ENCODE measurements at places on chromosomes 3 and 15.

GRCh38 chr3:177197727-177198460 lies 612 bp upstream of the TBL1XR1 start:
- H3K4me1 ChIP-seq: peaks cover 7% of the 10 kb centered on the region
- peak overlapping the region; percentile 84 for H3K27ac ChIP-seq
- peak; percentile 73 for DNase-seq
- peak overlapping the region; percentile 95 for H3K4me3 ChIP-seq
- H3K27me3 ChIP-seq: no peaks in the 10 kb centered on the region

- peaks cover 7% of the 10 kb centered on the region for H3K4me1 ChIP-seq
- no peaks in the 10 kb centered on the region for H3K36me3 ChIP-seq
- no peaks in the 10 kb centered on the region for H3K27me3 ChIP-seq
These were observed 11.2 kb upstream of the COL8A1 start for GRCh38 chr3:99627062-99627826.

- no peaks in the 10 kb centered on the region for H3K27me3 ChIP-seq
- no peaks in the 10 kb centered on the region for H3K36me3 ChIP-seq
These were observed 43.6 kb upstream of the CHRNB4 start for GRCh38 chr15:78684657-78685056.

DNA sequence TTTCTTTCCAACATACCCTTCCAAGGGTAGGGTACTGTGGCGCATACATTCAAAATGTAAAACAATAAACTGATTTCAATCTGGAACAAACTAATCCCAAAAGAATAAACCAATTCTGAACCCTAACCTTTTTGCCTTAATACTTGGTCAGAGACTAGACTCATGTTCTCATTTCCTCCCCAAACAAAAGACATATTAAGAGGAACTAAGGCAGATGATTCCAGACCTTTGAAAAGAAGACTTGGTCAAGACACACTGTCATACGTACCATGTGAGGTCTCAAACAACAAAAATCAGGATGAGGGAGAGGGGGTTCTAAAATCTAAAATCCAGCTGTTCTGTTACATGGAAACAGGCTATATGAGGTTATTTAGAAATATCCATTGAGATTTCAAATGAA lies 102.1 kb downstream of the RFTN1 start:
- H3K27ac ChIP-seq: no peak overlapping the region
- no peaks in the 10 kb centered on the region for H3K4me1 ChIP-seq
- no peaks in the 10 kb centered on the region for H3K36me3 ChIP-seq
- H3K4me3 ChIP-seq: no peak overlapping the region

GRCh38 chr3:114674036-114674435 lies 380.2 kb downstream of the TIGIT start:
- H3K4me3 ChIP-seq: no peak overlapping the region
- peaks cover 38% of the 10 kb centered on the region for H3K4me1 ChIP-seq
- DNase-seq: no peak

DNA sequence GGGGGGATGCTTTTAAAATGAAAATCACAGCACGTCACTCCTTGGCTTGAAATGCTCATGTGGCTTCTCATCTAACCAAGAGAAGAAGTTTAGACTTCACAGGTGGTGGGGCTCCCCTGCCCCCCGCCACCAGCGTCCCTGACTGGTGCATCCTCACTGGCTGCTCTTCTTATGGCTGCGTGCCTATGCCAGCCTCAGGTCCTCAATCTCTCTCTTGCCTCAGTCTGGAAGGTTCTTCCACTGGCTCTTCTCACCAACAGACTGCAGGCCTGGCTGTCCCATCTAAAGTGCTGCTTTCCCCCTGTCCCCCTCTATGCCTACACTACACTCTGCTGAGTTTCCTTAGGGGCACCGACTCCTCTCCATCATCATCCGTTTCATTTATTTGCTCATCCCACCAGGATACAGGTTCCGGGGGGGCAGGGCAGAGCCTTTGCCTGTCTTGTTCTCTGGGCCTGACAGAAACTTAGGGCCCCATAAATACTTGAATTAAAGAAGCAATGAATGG lies 20.6 kb downstream of the ABTB1 start:
- H3K36me3 ChIP-seq: no peaks in the 10 kb centered on the region
- H3K4me1 ChIP-seq: peaks cover 48% of the 10 kb centered on the region
- no peak overlapping the region for H3K27ac ChIP-seq
- H3K4me3 ChIP-seq: no peak overlapping the region

- H3K4me1 ChIP-seq: no peaks in the 10 kb centered on the region
- no peak overlapping the region for H3K4me3 ChIP-seq
- H3K27me3 ChIP-seq: no peaks in the 10 kb centered on the region
- H3K27ac ChIP-seq: no peak overlapping the region
These were observed 25.5 kb downstream of the ATP1B3 start for GRCh38 chr3:141901914-141902313.

DNA sequence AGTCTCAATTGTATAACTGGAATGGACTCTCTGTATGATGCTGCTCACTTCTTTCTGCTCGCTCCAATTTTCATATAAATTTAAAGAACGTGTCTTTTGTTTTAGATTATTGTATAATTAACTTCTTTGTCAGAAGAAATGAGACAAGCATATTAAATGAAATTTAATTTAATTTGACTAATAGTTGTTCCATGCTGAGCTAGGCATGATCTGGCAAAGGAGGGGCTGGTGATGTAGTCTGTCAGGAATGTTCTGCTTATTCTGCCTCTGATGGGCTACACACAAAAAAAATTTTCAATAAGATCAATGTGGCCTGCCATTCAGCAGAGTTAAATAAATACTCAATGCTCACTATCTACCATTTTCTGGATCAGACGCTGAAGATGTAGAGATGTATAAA lies 208.4 kb upstream of the CD96 start:
- H3K4me1 ChIP-seq: peaks cover 62% of the 10 kb centered on the region
- no peak overlapping the region for H3K4me3 ChIP-seq
- no peaks in the 10 kb centered on the region for H3K27me3 ChIP-seq
- peak; percentile 47 for DNase-seq
- no peaks in the 10 kb centered on the region for H3K36me3 ChIP-seq

- no peak overlapping the region for H3K27ac ChIP-seq
- H3K36me3 ChIP-seq: peaks cover 44% of the 10 kb centered on the region
- no peak overlapping the region for H3K4me3 ChIP-seq
- DNase-seq: no peak
These were observed 67.8 kb downstream of the AAGAB start for GRCh38 chr15:67186688-67187087.

DNA sequence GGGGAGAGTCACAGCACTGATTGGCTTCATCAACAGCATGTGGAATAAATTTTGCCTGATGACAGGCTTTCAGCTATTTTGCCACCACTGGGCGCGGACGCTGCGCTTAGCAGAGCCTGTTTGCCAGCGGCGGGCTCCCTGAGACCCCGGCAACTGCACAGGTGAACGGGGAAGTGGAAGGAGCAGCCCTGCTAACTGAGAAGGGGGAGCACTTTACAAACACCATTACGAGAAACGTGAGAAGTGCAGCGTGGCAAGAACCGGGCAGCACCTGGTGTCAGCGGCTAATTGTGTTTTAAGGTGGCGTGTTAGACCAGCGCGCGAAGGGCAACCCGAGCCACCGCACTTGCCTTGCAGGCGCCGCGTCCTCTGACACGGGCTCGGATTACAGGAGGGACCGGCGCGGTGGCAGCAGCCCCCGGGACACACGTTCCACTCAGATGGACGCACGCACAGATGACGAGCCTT lies 307.8 kb upstream of the ARRDC4 start:
- no peaks in the 10 kb centered on the region for H3K36me3 ChIP-seq
- no peaks in the 10 kb centered on the region for H3K4me1 ChIP-seq
- no peaks in the 10 kb centered on the region for H3K27me3 ChIP-seq
- no peak overlapping the region for H3K27ac ChIP-seq
- 0 out of 2 replicates have a peak overlapping the region, but pooled peaks have one; percentile 7 for H3K4me3 ChIP-seq

- H3K27ac ChIP-seq: no peak overlapping the region
- H3K36me3 ChIP-seq: no peaks in the 10 kb centered on the region
- no peaks in the 10 kb centered on the region for H3K27me3 ChIP-seq
- DNase-seq: no peak
These were observed 40.7 kb downstream of the RAB6B start for GRCh38 chr3:133855002-133855370.

- no peaks in the 10 kb centered on the region for H3K27me3 ChIP-seq
- no peaks in the 10 kb centered on the region for H3K36me3 ChIP-seq
- H3K4me3 ChIP-seq: no peak overlapping the region
- no peak for DNase-seq
- no peaks in the 10 kb centered on the region for H3K4me1 ChIP-seq
These were observed 21.2 kb downstream of the PRKAR2A start for GRCh38 chr3:48826451-48826850.

DNA sequence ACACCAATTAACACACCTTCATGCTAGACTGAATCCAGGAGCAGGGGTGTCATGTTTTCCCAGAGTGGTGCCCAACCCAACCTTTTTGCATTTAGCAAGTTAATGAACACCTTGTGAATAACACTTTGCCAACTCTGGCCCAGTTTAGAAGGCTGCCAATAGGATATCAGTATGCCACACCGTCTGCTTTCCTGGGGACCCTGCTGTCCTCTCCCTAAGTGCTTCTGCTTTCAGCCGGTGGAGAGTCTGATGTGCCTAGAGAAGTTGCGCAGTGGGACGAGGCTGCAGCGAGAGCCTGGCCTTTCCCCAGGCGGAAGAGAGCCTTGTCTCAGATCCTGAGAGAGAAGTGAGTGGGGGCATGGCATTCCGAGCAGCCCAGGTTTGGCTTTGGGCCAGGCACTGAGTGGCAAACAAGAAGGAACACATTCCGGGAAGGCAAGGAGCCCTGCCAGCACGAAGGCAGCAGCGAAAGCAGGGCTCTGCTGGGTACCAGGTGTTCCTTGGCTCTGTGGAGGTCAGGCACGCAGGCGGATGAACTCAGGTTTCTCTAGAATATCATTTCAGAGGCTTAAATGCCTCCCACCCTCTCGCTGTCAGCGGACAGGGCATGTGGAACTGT lies 36.9 kb downstream of the SENP8 start:
- H3K36me3 ChIP-seq: no peaks in the 10 kb centered on the region
- H3K4me3 ChIP-seq: peak overlapping the region; percentile 58
- H3K27ac ChIP-seq: peak overlapping the region; percentile 40
- DNase-seq: peak; percentile 74
- peaks cover 8% of the 10 kb centered on the region for H3K4me1 ChIP-seq

DNA sequence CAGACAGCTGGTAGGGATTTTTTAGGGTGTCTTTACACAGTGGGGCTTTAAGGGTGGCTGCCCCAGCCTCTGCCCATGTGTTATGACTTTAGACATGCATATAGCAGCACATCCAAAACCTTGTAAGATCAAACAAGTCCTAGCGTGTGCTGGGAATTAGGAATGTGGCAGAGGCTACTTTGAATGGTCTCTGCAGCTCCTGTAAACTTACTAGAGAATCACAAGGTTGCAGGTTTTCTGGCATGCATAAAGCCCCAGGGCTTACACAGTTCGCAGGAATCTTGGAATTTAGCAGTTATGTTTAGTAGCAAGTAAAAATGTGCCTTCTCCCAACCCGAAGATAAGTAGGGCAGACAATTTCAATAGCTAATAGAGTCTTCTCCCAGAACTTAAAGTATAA lies 46.9 kb upstream of the COL6A6 start:
- H3K27ac ChIP-seq: no peak overlapping the region
- no peak for DNase-seq
- no peak overlapping the region for H3K4me3 ChIP-seq
- H3K36me3 ChIP-seq: no peaks in the 10 kb centered on the region

GRCh38 chr3:19652336-19652735 lies 281.7 kb downstream of the EFHB start:
- H3K27ac ChIP-seq: no peak overlapping the region
- no peaks in the 10 kb centered on the region for H3K27me3 ChIP-seq
- no peak for DNase-seq
- H3K4me3 ChIP-seq: no peak overlapping the region

GRCh38 chr15:62564886-62565633 lies 400.0 kb upstream of the C2CD4B start:
- H3K27me3 ChIP-seq: no peaks in the 10 kb centered on the region
- DNase-seq: no peak
- H3K27ac ChIP-seq: no peak overlapping the region
- H3K36me3 ChIP-seq: no peaks in the 10 kb centered on the region

DNA sequence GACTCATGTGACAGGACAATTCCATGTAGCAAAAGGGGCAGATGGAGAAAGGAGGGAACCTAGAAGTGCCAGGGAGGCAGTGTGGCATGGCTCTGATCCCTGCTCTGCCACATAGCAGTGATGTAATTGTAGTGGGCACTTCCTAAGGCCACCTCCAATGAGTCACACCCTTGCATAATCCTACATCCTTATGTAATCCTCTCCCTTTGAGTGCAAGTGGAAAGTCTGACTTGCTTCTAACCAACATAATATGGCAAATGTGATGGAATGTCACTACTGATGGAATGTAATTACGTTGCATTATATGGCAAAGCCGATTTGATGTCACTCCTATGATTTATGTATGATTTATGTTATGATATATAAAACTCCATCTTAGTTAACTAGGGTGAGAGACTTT lies 72.9 kb upstream of the ATP2C1 start:
- H3K36me3 ChIP-seq: no peaks in the 10 kb centered on the region
- no peak overlapping the region for H3K4me3 ChIP-seq
- no peaks in the 10 kb centered on the region for H3K27me3 ChIP-seq
- DNase-seq: peak; percentile 30
- no peak overlapping the region for H3K27ac ChIP-seq

- peak; percentile 56 for DNase-seq
- peaks cover 24% of the 10 kb centered on the region for H3K4me1 ChIP-seq
- peak overlapping the region; percentile 92 for H3K27ac ChIP-seq
- H3K36me3 ChIP-seq: no peaks in the 10 kb centered on the region
- H3K4me3 ChIP-seq: peak overlapping the region; percentile 13
- H3K27me3 ChIP-seq: no peaks in the 10 kb centered on the region
These were observed 20.1 kb upstream of the CGNL1 start for GRCh38 chr15:57356178-57356577.

DNA sequence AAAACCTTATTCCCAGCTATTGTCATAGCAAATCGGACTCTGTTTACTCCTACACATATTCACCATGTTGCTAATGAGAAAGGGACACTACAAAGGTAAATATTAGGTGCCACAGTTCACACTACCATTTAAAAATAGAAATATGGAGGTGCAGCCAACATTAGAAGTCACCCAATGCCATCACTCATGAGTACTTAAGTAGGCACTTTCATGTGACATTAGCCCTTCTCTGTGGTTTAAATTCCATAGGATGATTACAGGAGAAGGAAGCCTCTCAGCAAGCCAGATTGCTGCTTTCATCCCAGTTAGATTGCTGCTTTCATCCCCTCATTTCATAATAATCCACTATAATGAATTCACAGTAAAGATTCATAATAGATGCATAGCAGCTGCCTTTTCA lies 376.8 kb upstream of the ALCAM start:
- H3K4me1 ChIP-seq: no peaks in the 10 kb centered on the region
- no peaks in the 10 kb centered on the region for H3K27me3 ChIP-seq
- no peak overlapping the region for H3K27ac ChIP-seq
- H3K36me3 ChIP-seq: no peaks in the 10 kb centered on the region
- no peak overlapping the region for H3K4me3 ChIP-seq

DNA sequence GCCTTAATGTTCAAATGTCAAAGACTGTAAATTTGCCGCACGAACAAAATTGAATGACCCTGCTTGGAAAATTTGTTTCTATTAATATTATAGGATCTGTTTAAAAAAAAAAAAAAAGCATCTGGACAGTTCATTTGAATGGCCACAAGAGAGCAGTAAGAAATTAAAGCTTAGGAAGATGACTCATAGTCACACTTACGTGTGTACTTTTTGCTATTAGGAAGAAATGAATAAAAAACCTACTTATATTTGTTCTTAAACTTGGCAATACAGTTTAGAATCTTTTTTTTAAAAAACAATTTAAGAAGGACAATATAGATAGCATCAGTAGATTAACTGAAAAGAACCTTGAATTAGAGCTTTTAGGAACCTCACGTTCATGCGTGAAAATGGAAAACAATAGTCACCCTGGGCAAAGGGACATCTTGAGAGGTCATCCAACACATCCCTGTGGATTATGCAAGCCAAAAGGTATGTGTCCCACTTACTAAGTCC lies 621.8 kb downstream of the MECOM start:
- H3K36me3 ChIP-seq: no peaks in the 10 kb centered on the region
- peak overlapping the region; percentile 63 for H3K27ac ChIP-seq
- H3K4me1 ChIP-seq: peaks cover 4% of the 10 kb centered on the region
- H3K4me3 ChIP-seq: peak overlapping the region; percentile 47
- no peaks in the 10 kb centered on the region for H3K27me3 ChIP-seq

Measured in SJCRH30 (cell line).